ENCODE measurements at places on chromosomes 12 and 14.

- no peak for DNase-seq
Observed at GRCh38 chr12:113378291-113378690, 19.9 kb downstream of the PLBD2 start.

GRCh38 chr14:105473033-105473676 is 1.5 kb upstream of the CRIP2 start:
- peak; percentile 91 for DNase-seq

- DNase-seq: no peak
Observed at GRCh38 chr14:43528321-43528720, 978.8 kb downstream of the FSCB start.

DNA sequence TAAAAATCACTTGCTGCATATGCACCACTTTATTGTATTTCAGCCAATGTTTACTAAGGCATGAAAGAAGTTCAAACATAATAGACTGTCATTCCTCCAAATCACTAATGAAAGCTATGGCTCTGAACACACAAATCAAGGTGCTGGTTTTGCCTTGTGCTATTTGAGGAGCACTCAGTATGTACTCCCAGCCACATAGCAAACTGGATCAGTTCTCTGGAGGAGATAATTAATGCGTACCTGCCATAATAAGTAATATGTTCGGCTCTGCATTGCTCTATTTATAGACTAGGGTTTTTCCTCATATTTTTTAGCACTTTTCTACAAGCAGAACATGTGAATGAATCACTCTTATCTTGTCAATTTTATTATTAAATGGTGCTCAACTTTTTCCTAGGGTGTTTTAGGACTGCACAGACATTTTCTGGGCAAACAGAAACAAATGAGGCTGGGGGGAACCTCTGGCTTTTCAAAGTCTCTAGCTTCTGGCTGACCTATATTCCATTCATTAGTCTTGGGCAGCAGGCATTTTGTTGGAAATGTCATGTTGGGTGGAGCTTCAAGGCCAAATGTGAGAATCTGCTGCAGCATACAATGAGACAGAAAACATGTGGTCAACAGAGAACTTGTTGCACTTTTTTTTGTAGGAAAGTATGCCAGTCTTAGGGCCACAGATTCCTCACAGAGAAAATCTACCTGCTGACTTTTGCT is 88.4 kb downstream of the GRIP1 start:
- DNase-seq: no peak

DNA sequence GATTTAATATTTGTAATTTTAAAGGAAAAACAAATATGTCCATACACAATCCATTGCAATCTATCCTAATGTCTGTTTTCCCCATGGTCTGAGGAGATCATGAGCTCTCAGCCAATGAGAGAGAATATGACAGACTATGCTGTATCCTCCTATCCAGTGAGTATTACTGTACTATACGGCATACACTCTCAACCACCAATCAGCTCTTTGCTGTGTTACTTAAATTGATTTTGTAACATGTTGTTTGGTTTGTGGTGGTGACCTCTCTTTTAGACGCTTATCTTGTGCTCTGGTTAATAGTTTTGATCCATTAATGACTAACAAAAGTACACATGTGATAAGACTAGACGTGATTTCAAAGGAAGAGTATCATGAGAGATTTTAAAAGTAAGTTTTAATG is 231.5 kb upstream of the FOXN3 start:
- no peak for DNase-seq

- no peak for DNase-seq
Observed at GRCh38 chr14:55410876-55411275, 754 bp downstream of the ATG14 start.
